Stimulated activated CD8-positive, alpha-beta memory T cell treated with anti-CD3 and anti-CD28 coated beads, Interleukin-7, amount 100 ng/mL, for 4 hours (primary cell): ENCODE measurements at places on chromosomes 1 and 21.

- no peak for DNase-seq
Measured at GRCh38 chr1:2494323-2494693, 18.2 kb downstream of the PLCH2 start.

GRCh38 chr1:226063977-226064815, 1.7 kb downstream of the H3-3A start:
- DNase-seq: no peak

DNA sequence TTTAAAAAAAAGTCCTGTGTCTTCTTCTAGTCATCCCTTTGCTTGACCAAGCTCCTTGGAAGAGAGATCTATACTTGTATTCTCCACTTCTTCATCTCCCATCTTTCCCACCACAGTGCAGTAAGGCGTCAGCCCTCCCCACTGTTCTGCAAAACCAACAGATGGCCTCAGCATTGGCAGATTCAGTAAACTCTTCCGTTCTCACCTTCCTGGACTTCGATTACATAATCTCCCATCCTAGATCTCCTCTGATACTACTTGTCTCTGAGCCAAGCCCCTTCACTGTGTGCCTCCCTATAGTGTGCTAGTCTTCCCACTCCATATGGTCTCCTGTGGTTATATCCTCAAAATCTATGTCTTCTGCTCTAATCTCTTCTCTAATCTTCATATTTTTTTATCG, 1.6 kb upstream of the COLGALT2 start:
- no peak for DNase-seq

DNA sequence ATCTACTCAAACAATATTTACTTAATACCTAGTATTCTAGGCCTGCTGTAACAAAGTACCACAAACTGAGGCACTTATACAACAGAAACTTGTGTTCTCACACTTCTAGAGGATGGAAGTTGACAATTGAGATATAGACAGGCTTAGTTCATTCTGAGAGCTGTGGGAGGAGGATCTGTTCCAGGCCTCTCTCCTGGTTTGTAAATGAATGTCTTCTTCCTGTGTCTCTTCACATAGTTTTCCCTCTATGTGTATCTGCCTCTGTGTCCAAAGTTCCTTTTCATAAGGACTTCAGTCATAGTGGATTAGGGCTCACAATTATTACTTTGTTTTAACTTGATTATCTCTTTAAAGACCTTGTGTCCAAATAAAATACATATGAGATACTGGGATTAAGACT, 251.1 kb downstream of the COL11A1 start:
- no peak for DNase-seq

DNA sequence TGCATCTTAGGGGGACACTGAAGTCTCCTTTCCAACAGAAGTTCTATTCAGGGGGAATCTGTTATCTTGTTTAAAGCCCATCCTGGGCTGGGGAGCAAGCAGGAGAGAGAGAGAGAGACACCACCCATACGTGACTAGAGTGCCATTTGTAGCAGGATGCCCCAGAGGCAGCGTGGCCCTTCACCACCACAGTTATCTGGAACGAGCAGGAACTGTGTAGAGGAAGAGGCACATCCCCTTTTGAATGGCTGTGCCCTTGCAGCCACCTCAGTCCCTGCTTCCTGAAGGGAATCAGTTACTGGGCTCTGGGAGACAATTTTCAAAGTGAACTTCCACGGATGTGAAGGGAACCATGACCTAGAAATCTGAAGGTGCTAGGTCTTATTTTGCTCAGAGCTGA, 19.4 kb upstream of the LAMTOR5 start:
- DNase-seq: no peak

DNA sequence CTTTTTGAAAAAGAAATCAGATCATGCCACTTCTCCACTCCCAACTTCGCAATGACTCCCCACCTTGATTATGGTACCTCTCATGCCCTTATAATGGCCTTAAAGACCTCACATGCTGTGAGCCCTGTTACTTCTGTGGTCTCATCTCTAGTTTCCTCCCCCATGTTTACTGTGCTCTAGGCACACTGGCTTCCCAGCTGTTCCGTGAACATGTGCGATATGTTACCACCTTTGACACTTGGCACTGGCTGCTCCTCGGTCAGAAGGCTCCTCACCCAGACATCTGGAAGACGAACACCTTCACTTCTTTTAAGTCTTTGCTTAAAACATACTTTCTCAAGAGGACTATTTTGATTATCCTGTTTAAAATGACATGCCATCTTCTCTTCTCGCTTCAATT, 14.3 kb upstream of the NTMT2 start:
- DNase-seq: no peak

DNA sequence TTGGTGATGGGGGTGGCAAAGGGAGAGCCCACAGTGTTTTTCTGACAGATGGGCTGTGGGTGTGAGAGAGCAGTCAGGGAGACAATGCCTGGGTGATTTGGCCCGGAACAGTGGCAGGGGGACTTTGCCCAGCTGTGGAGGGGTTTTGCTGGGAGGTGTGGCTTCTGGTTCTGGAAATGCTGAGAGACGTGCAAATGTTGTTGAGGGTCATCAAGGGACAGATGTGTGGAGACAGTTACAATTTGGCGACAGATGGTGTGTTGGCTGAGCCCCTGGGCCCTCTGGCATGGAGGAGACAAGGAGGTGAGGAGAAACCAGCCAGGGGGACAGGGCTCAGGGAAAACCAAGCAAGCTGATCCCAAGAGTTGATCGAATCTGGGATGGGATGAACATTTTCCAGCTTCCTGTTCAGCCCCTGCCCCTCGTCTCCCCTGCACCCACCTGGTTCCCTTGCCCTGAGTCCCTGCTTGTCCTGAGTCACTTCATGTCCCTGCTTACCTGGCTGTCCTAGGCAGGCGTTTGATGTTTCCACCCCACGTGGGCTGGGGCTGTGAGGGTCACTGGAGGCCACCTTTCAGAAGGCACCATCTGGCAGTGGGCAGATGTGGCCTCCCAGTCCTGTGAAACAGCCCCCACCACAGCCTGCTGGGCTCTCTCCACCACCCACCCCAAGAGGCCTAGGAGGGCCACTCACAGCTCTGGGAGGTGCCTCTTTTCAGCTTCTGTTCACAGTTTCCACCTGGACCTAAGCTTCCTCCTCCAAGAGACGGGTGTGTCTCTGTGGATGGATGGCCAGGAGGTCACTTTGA, 15.8 kb upstream of the ZNF678 start:
- no peak for DNase-seq

DNA sequence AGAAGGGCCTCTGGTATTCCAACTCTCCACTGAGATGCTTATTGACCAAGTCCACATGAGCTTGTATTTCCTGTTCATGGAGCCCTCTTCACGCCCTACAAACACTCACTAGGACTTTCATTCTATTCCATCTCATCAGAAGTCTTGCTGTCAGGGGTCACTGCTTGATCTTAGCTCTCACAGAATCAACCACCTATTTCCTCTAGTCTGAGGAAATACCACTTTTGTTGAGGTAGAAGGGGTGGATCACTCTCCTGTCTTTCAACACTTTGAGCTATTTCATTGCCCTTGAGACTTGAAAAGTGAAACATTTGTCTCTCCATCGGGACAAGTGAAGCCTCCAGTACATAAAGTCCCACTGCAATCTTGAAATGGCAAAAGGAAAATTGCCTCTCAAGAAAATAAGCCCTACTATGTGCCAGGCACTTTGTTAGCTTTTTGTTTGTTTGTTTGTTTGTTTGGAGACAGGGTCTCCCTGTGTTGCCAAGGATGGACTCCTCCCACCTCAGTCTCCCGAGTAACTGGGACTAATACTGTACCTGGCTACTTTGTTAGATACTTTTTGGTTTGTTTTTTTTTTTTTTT, 19.8 kb upstream of the FAM110D start:
- DNase-seq: no peak

DNA sequence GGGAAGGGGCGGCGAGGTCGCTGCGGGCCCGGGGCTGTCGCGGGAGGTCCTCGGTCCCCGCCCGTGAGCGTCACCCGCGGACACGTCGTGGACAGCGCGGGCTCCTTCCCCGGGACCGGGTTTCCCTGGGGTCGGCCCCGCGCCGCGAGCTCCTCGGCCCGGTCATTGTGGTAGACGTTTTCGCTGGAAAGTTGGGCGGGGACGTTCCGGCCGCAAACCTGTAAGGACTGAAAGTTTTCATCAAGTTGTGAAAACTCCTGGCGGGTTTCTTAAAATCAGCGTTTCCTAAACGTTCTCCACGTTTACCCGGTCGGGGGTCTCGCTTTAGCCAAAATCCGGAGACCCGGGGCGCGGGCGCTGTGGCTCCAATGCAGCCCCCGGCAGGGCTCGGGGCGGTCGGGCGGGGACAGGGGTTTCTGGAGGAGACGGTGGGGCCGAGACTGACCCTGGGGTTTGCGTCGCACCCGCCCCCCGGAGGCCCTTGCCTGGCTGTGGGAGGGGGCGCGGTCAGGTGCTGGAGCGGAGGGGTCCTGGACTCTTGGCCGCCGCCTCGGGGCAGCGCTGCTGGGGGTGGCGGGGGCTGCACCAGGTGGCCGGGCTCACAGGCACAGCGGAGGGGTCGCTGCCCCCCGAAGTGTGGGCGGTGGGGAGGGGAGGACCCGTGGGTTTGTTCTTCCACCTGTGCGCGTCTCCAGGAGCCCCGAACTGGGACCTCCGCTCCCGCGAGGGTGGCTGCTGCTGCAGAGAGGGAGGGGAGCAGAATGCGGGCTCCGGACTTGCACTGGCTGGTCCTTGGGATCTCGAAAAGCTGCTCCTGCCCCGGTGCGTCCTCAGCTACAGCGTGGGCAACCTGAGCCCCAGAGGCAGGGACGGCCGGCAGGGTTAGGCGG, 827 bp downstream of the PRKCZ start:
- no peak for DNase-seq

GRCh38 chr1:110255392-110255787, 45.3 kb downstream of the KCNC4 start:
- no peak for DNase-seq
